ENCODE measurements at places on chromosomes 1 and 21.

DNA sequence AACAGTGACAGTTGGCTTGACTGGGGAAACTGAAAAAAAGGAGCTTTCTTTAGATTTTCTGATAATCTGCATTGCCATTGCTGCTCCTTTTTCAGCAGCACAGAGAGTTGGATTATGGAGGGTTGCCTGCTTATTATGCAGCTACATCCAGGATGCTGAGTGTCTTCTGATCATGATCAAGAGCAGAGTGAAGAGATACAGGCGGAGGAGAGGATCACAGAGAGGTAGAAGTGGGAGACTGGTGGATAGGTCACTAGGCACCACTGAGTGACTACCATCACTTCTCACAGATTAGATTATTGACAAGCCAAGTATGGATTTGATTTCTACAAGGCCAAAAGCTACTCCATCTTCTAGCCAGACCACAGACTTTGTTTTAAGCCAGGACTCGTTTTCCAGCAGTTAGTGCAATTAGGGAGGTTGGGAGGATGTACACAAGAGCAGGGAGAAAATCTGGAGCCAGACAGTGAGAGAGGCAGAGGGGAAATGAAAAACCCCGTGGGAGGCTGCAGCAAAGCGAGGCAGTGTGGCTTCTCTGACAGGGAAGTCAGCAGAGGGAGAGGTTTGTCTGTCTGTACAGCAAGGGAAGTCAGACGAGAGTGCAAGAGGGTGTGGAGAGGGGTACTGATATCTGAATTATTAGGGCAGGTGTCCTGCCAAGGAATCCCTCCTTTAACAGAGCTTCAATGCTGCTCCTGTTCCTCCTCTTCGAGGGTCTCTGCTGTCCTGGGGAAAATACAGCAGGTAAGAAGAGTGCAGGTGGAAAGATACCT, at the start of gene CD1E:
Gene CD1E (plus strand): TSS at position 592 of the 773 bp plus-strand sequence. CDS start 95 bp downstream, at position 687.
- DNase-seq, result no peak

- no peak for DNase-seq
Observed at GRCh38 chr1:67059346-67059745, 5.4 kb upstream of the SLC35D1 start.

- no peak for DNase-seq
Observed at GRCh38 chr1:158203693-158204457, 23.2 kb downstream of the CD1D start.

- no peak for DNase-seq
Observed at GRCh38 chr1:55635856-55636255, 420.7 kb upstream of the USP24 start.

- no peak for DNase-seq
Observed at GRCh38 chr1:52059321-52059720, 3.2 kb downstream of the BTF3L4 start.

DNA sequence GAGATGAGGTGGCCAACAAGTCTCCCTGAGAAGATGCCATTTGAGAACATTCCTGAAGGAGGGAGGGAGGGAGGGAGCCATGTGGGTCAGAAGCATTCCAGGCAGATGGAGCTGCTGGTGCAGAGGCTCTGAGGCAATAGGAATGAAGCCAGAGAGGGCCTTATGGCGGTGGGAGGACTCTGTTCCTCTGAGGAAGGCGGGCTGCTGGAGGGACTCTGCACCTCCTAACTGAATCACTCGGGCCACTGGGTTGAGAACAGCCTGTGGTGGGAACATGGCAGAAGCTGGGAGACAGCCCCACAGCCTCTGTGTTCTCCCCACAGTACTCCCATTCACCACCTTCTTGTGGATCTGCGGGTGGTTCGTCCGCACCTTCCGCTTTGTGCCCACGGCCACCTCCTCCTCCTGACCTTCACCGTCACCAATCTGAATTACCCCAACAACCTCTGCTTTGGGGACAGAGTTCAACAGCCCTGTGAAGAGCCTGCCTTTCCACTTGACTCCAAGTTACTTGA, 2.4 kb upstream of the TMEM125 start:
- DNase-seq, result no peak

DNA sequence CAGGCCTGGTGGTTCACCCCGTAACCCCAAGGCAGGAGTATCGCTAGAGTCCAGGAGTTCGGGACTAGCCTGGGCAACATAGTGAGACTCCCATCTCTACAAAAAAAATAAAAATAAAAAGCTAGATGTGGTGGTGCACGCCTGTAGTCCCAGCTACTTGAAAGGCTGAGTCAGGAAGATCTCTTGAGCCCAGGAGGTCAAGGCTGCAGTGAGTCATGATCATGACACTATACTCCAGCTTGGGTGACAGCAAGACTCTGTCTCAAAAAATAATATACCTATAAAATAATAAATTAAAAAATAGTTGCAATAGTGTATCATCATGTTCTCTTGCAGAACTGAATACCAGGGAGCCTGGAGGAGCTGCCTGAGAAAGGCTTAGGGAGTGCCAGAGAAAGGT, 19.9 kb upstream of the TMEM39B start:
- DNase-seq, result no peak

GRCh38 chr1:175511496-175511895, 231.9 kb downstream of the TNR start:
- no peak for DNase-seq

GRCh38 chr21:27802816-27803475, 836.1 kb upstream of the ADAMTS5 start:
- DNase-seq, result no peak

- no peak for DNase-seq
Observed at GRCh38 chr1:150559656-150560010, 10.4 kb downstream of the ADAMTSL4 start.

GRCh38 chr1:31505911-31506497, 70.3 kb upstream of the TINAGL1 start:
- DNase-seq, result no peak

DNA sequence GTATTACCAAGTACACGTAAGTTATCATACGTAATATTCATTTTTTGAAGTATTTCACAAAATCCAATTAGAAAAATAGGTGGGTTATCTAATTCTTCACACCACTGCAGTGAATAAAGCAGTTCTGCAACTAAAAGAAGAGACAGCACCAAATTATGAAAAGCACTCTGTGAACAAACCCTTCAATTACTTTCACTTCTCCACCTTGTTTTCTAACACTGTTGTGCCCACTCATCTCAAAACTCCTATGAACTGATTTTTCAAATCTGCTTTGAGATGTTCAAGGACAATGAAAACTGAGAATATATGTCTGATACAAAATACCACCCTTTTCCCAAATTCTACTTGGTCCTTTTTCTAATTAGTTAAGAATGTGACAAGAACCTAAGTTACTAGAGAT, 39.4 kb downstream of the LTN1 start:
- no peak for DNase-seq

DNA sequence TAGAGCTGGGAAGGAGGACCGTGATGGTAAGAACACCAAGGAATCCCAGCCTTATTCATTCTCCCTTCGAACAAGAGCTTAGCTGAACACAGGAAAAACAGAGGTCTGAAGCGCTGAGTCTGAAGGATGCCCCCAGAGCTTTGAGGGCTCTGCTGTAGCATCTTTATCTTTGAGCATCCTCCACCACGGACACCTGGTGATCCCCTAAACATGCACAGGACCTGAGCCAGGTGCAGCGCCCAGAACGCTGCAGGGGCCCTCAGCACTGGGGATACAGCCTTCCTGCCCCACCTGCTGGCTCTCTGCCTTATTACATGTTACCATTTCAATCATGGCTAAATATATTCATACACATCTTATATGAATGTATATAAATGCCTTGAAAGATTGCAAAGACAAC, 7.7 kb upstream of the GPATCH4 start:
- DNase-seq, result peak; percentile 35

DNA sequence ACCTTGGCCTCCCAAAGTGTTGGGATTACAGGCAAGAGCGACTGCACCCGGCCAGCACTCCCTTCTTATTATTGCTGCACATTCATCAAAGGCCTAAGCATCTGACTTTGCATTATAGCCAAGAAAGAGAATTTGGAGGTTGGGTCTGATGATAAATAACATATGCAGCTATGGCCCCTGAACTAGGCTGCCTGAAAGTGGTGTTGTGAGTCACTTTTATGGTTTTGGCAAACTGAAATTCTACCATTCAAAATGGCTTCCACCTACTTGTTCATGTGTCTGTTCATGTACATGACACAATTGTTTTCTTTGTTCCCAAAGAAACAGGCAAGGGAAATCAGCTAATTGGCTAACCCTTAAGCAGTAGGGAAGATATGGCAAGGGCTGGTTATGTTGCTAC, 25.0 kb upstream of the UAP1 start:
- DNase-seq, result no peak

DNA sequence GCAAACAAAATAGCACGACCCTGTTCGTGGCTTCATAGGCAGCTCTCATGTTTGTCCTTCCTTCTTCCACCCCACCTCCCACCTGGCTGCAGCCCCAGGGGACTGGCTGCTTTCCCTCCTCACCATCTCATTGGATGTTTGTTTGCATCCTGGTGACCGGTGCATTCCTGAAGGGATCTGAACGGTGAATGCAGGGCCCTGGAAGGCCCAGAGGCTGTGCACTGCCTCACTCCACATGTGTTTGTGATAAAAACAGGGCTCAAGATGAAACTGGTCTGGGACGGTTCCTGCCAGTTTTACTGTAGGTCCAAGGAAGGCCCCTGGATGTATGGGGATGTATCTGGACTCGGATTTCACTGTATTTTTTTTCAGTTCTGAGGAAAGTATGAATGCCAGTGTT, 42.8 kb downstream of the CNN3 start:
- no peak for DNase-seq

- no peak for DNase-seq
Observed at GRCh38 chr1:150967936-150968335, 6.7 kb downstream of the CERS2 start.

DNA sequence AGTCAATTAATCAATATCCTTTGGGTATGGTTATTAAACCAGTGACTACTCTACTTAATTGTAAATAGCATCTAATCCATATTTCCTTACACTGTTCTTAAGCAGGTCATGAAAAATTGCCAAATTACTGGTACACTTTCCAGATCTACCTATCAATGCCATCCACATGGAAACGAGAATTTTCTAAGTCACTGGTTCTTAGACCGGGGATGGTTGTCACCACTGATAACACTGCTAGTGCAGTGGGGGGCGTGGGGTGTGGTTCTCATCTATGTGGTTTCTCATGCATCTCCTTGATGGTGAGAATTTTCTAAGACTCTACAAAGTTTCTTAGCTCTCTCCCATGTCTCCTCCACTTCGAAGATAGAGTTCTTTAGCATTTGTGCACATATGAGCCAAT, 63.7 kb upstream of the COG2 start:
- DNase-seq, result no peak
